ENCODE measurements at places on chromosomes 7 and 10.

GRCh38 chr10:70367195-70367796 is 15.1 kb downstream of the LRRC20 start:
- no peak for DNase-seq

DNA sequence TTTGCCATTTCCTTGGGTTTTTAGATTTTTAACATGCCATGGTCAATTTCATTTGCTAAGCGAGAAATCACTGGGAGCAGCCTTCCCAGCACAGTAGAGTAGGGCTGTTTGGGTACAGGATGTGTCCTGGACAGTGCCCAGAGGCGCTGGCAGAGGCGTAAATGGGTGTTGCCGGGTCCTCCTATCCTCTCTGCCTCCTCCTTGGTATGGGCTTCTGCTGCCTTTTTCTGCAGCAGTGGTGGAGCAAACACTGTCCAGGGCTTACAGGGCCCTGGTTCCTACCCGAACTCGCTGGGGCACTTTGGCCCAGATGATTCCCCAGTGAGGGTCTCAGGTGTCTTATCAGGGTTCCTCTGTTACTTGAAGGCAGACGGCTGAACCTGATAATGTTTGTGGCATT is 298.3 kb downstream of the RPS24 start:
- DNase-seq, result no peak

DNA sequence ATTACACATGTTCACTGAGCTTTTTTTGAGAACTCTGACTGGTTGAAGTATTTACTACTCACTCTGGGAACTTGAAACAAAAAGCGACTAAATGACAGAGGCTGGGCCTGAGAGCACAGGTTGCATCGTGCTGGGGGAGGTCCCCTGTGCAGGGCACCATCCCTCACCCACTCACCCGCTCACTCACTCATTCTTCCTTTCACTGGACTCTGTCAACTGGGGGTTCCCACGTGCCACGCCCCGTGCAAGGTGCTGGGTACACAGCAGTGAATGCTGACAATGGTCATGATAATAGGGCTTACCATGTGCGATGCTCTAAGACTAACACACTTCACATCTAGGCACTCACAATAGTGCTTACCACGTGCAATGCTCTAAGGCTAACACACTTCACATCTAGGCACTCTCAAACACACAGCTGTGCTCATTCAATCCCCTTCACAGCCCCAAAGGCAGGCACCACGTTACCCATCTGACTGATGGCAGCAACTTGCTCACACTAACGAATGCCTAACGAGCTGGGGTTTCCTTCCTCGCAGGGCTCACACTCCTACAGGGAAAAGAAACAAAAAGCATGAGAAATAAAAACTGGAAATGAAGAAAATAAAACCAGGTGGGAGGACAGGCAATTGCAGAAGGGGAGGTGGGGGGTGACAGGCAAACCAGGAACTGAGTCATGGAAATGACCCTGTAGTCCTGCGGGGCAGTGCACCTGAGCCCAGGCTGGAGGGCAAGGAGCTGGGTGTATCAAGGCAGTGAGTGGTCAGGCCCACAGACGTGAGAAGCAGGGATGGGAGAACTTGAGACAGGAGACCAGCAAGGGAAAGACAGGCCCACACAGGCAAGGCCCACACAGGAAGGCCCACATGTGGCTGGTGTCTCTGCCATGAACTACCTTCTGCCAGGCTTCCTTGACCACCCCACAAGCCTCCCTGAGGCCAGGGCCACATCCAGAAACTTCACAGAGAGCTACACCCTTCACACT is 147.0 kb upstream of the FAM20C start:
- no peak for DNase-seq

- no peak for DNase-seq
Measured at GRCh38 chr10:68128015-68128414, 18.7 kb downstream of the MYPN start.

DNA sequence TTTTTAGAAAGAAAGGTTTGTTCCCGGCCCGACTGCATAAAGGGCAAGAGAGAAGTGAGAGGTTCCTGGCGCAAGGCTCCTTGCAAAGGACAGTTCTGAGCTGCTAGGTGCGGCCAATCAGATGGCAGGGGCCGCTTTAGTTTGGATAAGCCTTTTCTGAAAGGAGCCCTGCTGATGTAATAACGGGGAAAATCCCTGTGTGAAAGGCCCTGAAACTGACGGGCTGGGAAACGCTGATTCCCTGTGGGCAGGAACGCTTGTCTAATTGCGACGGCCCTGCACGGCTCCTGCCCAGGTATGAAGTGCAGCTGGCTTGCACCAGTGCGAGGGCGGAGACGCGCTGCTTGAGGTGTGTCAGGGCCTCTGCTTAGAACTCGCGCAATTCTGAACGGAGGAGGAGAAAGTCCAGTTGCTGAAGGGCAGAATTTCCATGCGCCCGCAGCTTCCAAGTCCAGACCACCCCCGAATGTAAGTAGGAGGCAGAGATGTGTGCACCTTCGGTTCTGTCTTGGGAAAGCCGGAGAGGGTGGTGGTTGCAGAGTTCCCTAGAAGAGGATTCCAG is 30.5 kb downstream of the TACC2 start:
- no peak for DNase-seq

DNA sequence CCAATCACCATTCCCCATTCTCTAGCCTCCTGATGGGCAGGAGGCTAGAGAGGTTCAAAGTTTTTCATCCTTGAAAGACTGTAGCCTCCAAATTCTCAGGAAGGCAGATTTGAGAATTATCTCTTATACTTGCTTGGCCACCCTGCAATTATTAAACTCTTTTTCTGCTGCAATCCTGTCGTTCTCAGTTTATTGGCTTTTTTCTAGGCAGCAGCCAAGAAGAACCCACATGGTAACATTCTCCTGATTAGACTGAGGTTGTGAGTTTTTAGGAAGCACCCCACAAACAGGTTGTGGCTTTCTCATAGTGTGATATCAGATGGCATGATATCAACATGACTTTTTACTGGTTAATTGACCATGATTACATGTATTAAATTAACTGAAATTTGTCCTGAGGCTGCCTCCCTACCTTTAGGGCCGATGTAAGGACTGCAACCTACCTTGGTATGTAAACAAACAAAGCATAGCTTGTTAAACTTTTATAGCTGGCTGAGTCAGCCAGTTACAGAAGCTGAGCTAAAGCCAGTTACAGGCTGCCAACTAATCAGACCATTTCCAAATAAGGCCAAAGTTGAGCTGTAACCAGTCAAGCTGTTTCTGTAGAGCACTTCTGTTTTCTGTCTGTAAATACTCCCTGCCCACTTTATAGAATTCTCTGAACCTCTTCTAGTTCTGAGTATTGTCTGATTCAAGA is 3.2 kb upstream of the ZNF248 start:
- no peak for DNase-seq

- no peak for DNase-seq
Measured at GRCh38 chr10:10351451-10351850, 666.2 kb upstream of the CELF2 start.

DNA sequence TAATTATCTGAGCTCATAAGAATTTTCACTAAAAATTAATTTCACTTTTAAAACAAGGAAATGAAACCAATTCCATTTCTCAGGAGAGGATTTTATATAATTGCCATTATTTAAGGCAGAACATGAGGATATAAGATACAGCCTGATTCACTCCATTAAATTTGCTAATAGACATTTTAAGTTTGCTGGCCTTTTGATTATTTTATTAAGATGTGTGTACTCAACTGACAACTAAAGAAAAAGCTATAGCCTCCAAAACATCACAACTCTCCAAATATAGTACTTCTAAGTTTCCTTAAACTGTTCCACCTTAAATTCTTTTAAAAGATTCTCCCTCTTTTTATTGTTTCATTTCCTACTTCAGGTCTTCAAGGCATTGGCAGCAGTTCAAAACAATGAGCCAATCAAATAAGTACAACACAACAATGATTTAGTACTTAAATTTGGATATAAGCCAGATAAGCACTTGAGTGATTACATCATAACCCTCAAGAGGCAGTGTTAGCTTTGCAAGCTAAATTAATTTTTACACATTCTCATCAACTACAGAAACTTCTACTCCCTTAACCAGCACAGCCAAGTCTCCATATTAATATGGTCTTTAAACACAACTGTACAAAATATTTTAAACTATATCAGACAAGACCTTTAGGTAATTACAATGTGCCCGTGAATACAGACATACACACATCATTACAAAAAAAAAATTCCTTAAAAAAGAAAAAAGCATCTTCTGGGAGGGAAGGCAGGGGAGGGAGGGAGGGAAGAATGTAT is 121.8 kb downstream of the KMT2C start:
- no peak for DNase-seq

GRCh38 chr10:60192946-60193345 is 196.7 kb downstream of the ANK3 start:
- no peak for DNase-seq

- DNase-seq, result no peak
Measured at GRCh38 chr7:123314886-123315285, 115.1 kb upstream of the SLC13A1 start.

- no peak for DNase-seq
Measured at GRCh38 chr7:15678653-15679052, 7.8 kb downstream of the MEOX2 start.

DNA sequence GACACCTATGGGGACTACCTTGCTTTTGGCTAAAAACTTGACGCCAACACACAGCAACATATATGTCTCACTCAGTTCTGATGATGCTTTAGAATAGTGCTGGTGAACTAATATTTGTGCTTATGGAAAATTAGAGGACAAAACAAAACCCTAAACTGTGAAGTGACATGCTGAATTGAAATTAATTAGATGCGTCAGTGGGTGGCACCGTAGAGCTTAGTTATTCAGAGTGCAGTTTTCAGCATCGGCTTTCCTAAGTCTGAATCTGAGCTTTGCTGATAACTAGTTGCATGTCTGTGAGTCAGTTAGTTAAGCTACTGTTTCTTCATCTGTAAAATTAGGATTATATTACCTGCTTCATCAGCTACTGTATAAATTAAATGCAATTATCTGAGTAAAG is 245.0 kb upstream of the SORCS1 start:
- no peak for DNase-seq

- no peak for DNase-seq
Measured at GRCh38 chr7:13846386-13846785, 143.1 kb downstream of the ETV1 start.

DNA sequence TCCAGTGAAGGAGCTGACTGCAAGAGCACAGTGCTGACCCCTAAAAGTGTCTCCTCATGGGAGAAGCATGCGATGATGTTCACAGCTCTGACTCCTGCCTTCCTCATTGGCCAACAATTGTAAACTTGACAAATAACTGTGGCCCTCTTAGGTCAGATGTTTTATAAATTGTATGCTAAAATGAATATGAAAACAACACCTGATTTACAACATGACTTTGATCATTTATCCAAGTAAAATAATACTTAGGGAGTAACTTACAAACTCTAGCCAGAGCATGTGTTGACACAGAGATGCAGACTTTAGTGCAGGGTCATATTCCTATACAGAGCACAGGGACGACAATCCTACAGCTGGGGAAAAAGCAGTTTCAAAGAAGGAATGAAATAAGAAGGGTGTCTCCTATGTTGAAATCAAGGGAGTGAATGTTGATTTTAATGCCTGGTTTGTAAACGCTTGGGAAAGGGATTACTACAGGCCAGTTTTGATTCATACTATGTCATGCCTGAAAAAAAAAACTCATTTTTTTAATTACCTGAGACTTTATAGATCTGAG is 391.4 kb upstream of the AKR1E2 start:
- no peak for DNase-seq

- DNase-seq, result no peak
Measured at GRCh38 chr7:12648704-12649261, 38.6 kb upstream of the ARL4A start.

DNA sequence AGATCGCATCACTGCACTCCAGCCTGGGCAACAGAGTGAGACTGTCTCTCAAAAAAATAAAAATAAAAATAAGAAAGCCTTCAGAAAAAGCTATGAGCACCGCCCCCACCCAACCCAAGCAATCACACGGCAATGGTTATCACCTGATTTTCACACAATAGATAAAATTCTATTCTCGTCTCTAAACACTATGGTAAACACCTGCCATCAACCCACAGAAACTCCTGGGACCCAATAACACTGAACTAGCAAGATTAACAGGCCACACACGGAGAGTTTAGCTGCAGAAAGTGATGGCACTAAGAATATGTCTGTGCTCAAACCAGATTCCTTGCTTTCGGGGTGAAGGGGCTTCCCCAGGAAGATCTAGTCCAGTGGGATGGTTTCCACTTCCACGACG is 173.8 kb downstream of the DIP2C start:
- no peak for DNase-seq

DNA sequence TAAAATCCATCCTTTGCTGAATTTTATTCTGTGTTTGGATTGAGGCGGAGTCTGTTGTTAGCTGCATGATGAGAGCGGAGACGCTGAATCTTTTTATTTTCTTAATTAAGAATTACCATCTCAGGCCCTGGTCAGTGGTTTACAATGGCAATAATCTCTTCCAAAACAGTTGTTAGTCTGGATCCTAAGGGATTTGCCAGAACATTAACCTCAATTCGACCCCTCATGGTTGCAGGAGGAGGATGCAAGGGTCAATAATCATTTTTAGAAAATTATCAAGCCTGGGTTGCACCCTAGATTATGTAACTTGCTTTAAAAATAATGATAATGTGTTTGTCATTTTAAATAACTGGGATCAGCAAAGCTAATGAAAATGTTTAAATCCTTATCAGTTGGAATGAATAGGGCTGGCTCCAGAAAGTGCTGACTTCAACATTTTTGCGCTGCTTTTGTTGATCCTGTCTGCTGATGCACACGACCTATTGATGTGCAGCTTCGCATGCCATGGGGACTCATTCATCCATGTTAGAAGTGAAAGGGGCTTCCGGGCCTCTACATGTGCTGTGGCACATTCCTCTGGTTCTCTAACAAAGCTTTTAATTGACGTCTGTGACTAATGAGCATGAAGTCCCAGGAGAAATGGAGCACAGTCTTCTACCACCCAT is 80.7 kb upstream of the KIAA1217 start:
- DNase-seq, result no peak

GRCh38 chr7:130904792-130905191 is 170.8 kb upstream of the KLF14 start:
- DNase-seq, result no peak

DNA sequence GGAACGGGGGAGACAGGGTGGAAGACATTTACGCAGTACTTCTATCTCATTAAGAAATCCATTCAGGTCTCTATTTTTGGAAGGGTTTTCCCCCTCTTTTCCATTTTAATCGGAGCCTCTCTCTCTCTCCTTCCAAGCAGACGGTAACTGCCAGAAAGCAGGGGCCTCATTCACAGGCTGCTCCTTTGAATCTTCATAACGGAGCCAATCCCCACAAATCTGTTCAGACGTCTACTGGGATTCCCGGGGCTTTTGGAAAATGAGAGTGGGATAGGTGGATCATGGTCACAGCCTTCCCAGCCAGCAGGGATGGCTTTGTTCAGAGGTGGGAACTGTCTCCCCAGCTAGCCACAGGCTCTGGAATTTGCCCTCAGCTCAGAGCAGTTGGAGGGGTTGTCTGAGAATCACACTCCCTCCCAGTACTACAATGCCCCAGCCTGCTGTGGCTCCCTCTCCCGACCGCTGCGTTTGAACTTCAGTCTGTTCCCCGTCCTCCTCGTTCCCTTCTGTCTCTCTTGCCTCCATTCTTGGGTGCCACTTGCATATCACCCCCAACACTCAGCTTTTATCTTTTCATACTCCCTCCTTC is 413.6 kb downstream of the PLXNA4 start:
- DNase-seq, result no peak

- DNase-seq, result no peak
Measured at GRCh38 chr7:158348446-158348845, 239.2 kb downstream of the PTPRN2 start.

Data from iPS DF 6.9 (cell line).